HS-5 (cell line): ENCODE measurements at places on chromosomes 4 and X.

DNA sequence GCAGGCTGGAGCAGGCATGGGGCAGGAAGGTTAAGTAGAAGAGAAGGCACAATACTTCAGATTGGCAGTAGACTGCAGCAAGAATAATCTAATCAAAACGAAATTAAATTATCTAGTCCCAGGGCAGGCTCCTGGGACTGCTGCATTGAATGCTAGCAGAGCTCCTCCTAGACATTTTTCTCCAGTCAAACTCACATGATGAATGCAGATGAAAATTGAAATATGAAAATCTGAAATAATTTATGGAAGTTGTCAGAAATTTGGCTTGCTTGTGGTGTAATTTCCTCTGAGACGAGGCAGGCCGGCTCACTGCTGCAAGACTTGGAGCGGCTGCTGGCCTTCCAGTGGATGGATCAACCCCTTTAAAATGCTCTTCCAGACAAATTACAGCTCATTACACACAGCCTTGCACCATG, 78.0 kb upstream of the TMEM33 start:
- DNase-seq: no peak

GRCh38 chr4:69038582-69038981, 57.7 kb upstream of the UGT2B7 start:
- DNase-seq: peak; percentile 20

DNA sequence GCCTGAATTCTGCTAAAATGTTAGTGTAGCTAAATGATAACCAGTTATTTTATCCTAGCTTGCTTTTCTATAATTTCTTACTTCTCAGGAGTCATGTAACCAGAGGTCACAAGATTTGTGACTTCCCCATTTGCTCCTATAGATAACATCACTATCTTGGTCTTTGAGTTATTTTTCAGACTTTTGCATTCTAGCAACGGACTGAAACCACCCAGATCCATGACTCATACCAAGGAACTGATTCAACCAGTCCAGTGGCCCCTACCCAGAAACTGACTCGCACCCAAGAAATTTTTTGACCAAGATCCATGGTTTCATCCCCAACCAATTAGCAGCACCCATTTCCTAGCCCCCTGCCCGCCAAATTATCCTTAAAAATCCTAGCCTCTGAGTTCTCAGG, 50.0 kb downstream of the IQCM start:
- DNase-seq: peak; percentile 65

DNA sequence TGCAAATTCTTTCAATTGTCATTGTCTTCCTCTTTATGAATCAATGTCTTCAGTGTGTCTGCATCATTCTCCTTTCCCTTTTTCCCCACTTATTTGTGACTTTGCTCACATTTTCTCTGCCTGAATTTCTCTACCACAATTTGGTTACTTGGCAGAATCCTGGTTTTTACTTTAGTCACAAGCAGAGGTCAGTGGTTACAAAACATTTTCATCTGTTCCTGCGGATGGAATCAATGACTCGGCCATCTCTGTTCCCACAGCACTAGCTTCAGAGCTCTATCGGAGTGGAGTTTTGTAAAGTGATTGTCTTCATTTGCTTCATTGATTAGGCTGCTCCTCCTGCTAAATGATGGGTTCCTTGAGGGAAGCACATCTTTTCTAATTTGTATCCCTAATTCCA, 501.3 kb upstream of the AADAT start:
- DNase-seq: no peak

DNA sequence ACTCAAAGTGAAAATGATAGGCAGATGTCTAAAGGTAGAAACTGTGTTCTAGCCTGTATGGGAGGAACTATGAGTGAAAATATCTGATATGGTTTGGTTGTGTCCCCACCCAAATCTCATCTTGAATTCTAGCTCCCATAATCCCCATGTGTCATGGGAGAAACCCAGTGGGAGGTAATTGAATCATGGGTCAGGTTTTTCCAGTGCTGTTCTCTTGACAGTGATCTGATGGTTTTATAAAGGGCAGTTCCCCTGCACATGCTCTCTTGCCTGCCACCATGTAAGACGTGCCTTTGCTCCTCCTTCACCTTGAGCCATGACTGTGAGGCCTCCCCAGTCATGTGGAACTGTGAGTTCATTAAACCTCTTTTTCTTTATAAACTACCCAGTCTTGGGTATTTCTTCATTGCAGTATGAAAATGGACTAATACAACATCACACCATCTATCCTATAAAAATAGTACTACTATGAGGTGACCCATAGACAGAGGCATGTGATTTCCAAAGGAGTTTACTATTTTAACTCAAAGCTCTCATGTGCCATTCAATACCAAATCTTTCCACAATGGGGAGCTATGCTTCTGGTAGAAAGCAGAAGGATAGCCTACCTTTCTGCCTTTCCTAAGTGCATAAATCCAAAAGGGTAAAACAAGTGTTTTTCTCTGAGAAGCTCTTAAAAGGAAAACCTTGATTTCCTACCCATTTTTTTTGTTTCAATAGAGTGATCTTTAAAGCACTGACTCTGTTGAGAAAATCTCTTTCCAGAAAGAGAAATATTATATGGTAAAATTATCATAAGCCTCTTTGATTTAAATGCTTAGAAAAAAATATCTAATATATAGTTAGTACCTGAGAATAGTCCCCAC, 38.8 kb downstream of the SEC31A start:
- DNase-seq: peak; percentile 13

DNA sequence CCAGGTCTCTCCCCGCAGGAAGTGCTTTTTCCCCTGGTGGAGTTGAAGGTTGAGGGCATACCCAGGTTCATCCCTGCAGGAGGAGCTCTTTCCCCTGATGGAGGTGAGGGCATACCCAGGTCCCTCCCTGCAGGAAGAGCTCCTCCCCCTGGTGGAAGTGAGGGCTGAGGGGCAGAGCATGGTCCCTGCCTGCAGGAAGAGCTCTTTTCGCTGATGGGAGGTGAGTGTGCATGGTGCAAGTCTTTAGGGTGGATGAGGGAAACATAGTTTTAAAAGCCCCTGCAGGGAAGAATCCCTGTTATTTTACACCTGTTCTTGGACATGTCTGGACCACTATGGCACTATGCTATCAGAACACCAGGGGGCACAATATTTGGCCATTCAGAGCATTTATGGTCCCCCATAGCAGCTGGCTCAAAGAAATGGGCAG, 43.7 kb upstream of the PUDP start:
- no peak for DNase-seq

GRCh38 chr4:153427363-153428071, 38.6 kb upstream of the TMEM131L start:
- DNase-seq: peak; percentile 31

DNA sequence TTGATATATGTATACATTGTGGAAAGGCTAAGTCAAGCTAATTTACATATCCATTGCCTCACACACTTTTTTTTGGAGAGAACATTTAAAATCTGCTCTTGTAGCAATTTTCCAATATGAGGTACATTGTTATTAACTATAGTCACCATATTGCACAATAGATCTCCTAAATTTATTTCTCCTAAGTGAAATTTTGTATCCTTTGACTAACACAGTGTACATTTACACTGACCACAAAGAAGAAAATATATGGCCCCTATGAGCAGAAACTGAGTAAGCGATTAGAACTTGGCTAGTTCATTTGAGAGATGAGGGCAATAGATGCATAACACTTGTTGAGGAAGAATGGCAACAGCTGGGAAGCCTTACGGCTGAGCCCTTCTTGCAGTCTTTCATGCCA, 20.3 kb upstream of the GUCY1B1 start:
- DNase-seq: peak; percentile 54

DNA sequence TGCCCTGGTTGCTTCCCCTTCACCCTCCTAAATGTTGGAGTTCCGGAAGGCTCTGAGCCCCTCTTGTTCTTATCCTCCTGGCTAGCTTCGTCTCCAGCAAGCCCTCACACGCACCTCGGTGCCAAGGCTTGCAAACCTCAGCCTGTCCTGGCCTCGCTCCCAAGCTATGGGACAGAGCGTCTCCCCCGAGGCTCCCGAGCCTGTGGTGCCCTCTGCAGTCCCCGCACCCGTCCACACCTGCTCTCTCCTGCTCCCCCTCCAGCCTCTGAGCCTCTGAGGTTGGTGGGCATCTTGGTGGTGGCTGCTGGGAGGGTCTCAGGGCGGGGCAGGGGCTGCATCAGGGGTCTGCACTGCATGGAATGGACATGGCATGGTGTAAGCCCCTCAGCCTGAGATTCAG, 63.2 kb downstream of the TRMT44 start:
- DNase-seq: no peak

GRCh38 chr4:87442889-87443288, 20.5 kb downstream of the NUDT9 start:
- DNase-seq: no peak

GRCh38 chrX:68685685-68686084, 38.2 kb downstream of the STARD8 start:
- no peak for DNase-seq

GRCh38 chr4:71293705-71294104, 45.1 kb upstream of the SLC4A4 start:
- DNase-seq: peak; percentile 52

DNA sequence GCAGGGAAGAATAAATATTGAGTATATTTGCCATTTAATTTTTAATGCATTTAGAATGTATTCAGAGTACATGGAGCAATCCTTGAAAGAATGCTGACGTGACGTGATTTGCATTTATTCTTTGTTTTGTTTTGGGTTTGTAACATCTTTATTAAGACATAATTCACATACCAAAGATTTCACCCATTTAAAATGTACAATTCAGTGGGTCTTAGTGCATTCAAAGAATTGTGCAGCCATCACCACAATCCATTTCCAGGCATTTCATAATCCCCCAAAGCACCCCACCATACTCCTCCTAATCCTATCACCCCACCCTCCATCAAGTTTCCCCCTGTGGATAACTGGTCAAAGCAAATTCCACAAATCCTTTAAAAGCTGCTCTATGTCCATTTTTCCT, 87.4 kb downstream of the FAM9B start:
- no peak for DNase-seq

DNA sequence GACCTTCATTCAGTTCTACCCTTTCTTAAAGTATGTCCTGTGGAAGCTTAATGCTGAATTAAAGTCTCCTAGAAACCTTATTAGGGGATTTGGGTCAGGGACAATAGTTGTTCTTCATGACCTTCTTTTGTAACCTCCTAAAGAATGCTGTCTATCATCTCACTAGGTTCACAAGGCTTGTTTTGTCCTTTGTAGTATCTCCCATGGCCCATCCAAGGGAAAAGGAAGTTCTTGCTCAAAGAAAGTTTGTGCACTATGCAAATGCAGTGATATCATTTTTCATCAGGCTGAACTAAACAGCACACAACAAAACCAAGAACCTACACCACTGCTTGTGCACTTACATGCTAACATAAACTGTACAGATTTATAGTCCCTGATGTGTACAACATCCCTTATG, 46.6 kb upstream of the PGM2 start:
- DNase-seq: no peak

DNA sequence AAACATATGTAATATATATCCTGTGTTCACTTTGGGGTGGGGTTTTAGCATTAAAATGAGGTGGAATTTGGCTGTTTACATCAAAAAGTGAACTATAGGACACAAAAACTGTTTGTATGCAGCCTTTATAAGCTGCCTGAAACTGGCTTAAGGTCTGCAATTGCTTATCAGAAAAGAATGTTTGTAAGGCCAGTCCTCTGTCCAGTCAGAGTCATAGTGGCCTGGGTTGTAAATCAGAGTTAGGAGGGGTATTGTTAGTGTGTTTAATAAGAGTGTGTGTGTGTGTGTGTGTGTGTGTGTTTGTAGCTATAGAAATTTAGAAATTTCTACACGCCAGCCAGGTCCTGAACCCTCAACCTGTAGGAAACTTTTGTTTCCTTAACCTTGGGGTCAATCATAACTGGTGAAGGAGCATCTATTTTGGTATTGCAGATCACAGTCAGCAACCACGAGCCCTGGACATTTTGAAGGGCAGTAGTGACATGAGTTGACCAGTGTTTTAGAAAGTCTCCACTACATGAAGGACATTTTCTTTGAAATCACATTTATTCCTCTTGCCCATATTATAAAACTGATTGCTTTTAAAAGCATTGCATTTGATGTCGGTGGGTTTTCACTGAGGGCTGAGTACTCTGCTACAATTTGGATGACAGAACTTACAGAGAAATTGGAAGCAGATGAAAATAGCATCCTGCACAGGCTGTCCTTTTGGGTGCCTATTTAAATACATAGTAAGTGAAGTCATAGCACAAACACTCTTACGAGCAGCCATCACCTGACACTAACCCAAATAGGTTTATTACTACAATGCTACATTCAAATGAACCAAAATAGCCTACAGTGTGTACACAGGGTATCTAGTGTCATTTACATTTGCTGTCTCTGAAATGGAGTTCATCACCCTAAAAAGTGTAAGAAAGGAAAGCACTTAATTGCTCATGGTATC, 11.2 kb upstream of the TMEM154 start:
- no peak for DNase-seq
